ENCODE measurements at places on chromosomes 16 and 17.

GRCh38 chr16:31709181-31709580, 164.4 kb upstream of the ZNF267 start:
- DNase-seq: no peak

GRCh38 chr17:41082626-41083025, 1.3 kb upstream of the KRTAP4-7 start:
- no peak for DNase-seq

- peak; percentile 54 for DNase-seq
Observed at GRCh38 chr16:4060009-4060408, 56.2 kb downstream of the ADCY9 start.

DNA sequence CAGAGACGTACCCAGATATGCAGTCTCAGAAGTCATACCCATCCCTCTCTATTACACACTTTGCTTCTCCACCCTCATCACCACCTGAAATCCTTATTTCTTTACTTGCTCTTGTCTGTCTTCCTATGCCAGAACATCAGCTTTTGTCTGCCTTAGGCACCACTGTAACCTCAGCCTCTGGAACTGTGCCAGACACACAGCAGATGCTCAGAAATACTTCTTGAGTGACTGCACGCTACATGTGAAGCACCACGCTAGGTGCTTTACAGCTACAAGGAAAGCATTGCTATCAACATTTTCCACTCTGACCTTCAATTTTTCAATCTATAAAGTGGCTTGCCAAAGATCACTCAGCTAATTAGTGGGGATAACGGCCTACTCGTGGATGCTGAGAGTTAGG, 226.8 kb downstream of the CHD9NB start:
- DNase-seq: no peak

DNA sequence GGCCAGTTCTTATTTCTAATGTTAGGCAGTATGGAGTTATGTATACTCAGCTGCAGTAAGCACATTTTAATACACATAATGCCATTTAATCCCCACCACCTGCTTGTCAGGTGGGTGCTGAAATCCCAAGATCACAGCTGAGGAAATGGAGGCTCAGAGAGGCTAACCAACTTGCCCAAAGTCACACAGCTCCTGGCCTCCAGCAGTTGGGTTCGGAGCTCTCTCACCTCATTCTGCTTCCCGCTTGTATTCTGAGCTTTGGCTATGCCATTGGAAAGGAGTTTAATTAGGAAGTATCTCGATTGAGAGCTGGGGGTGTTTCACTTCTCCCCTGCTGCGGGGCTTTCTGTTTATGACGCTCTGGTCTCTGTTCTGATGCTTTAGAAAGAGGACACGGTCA, 72.6 kb upstream of the CACNG5 start:
- no peak for DNase-seq

GRCh38 chr17:47145351-47145750, 43.7 kb downstream of the CDC27 start:
- no peak for DNase-seq

Measured in activated CD8-positive, alpha-beta memory T cell treated with anti-CD3 and anti-CD28 coated beads for 24 hours (primary cell).